AML-193 (cell line): ENCODE measurements at places on chromosomes 7 and 10.

- no peak for DNase-seq
These were observed 74.2 kb downstream of the JAZF1 start for GRCh38 chr7:28106321-28106829.

DNA sequence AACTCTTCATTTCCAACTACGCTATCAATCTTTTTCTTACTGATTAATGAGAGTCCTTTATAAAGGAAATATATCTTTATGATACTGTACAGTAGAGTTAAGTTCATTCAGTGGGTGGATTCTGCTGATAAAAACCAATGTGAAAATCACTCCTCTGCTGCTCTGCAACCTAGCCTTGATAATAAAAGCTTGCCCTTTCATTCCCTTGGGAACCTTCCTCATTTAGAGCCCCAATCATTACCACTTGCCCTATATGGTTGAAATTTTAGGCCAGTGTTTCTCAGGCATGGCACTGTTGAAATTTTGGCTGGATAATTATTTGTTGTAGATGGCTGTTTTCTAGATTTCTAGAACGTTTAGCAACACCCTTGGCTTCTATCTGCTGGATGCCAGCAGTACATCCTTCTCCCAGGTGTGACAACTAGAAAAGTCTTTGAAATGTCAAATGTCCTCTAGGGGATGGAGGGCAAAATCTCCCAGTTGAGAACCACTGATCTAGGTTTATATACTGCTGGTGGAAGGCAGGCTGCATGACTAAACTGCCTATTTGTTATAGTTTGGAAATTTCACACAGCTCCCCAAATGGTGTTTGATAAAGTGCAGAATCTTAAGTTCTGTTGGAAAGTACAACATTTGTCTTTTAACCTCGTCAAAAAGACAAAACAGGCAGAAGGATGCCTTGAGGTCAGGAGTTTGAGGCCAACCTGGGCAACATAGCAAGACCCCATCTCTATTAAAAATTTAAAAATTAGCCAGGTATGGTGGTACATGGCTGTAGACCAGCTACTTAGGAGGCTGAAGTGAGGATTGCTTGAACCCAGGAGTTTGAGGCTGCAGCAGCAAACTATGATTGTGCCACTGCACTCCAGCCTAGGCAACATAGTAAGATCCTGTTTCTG, 8.9 kb upstream of the SIRT1 start:
- DNase-seq, result no peak

- DNase-seq, result no peak
These were observed 99.5 kb downstream of the HTR5A start for GRCh38 chr7:155169498-155170065.

GRCh38 chr7:133081599-133082389, at the start of gene CHCHD3:
Gene CHCHD3 (minus strand): TSS chr7:133082090. CDS start chr7:133081937, 153 bp downstream.
- peak; percentile 95 for DNase-seq

DNA sequence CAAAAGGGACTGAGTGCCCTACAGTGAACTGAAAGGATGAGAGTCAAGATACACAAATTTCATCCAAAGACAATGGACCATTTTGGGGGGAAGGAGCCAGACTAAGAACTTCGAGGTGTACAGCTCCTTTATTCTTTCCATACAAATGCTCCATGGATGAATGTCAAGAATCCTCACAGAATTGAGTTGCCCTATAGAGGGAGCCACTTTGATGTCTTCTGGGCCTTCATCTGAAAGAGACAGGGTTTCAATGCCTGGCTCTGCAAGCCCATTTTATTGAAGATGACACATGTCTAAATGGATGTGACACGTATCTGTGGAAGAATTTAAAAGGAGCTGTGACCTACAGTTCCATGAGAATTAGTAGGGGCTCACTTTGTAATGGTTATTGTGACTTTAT, 32.0 kb upstream of the NRG3 start:
- DNase-seq, result no peak

- DNase-seq, result no peak
These were observed 307.8 kb downstream of the GPR37 start for GRCh38 chr7:124457841-124458240.

DNA sequence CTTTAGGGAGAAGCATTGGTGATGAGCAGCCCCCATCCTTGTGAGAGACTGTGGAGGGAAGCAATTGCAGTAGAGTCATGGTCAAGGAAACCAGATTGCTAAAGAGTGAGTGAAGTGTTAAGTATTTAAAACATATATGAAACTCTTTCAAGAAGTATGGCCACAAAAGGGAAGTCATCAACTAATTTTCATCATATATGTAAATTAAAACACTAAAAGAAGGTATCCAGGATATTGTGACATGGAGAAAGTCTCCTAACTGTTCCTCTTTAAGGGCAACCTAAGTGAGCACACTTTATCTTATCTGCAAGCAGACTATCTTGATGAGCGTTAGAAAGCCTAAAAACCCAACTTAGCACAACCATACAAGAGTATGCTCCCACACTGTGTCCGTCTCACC, 69.7 kb downstream of the CD36 start:
- peak; percentile 96 for DNase-seq

- DNase-seq, result no peak
These were observed 62.4 kb downstream of the NRP1 start for GRCh38 chr10:33271969-33272583.

GRCh38 chr10:99920901-99921300, 88.8 kb downstream of the DNMBP start:
- no peak for DNase-seq

GRCh38 chr10:114970515-114970914, 32.5 kb downstream of the TRUB1 start:
- no peak for DNase-seq

- no peak for DNase-seq
These were observed 17.5 kb downstream of the ZNF138 start for GRCh38 chr7:64811767-64812166.

GRCh38 chr10:13018171-13018570, 16.7 kb upstream of the CCDC3 start:
- no peak for DNase-seq

DNA sequence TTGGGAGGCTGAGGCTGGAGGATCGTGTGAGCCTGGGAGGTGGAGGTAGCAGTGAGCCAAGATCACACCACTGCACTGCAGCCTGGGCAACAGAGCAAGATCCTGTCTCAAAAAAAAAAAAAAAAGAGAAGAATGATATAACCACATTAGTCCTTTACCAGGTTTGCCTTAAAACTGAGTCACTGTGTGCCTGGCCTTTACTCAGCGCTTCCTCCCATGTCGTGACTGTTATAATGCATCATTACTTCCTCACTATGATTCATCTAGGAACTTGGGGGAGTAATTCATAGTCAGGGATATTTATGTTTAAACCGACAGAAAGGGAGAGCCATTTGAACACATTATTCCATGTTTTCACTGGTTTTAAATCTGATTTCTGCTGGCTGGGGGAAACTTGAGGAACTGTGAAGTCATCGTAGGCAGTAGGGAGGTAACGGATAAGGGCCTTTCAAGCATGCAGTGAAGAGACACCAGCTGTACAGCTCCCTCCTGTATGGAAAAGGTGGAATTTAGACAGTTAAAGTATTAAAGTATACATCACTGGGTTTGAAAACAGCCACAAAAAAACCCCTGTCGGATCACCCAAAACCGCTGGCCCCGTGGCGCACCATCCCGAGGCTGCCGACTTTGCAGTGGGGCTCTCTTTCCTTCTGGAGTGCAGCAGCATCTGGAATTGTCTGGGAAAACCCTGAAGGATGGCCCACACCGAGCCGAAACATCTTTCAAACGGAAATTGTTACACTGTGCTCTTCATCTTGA, 119.8 kb downstream of the NKX6-2 start:
- peak; percentile 49 for DNase-seq

DNA sequence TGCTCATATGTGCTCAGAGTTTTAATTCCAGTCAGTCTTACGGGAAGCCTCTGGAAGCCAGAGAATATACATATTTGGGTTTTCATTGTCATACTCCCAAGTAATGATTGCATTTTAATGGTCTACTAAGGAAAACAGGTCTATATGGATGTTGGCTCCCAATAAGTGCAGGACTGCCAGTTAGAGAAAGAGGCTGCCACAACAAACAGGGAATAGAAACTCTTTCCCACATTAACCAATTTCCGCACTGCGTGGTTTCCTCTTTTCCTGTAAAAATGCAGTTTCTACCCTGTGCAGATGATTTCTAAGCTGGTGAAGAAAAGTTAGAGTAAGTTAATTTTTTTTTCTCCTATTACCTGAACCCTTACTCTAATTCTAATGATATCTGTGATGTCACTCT, 78.2 kb downstream of the CCSER2 start:
- DNase-seq, result no peak

DNA sequence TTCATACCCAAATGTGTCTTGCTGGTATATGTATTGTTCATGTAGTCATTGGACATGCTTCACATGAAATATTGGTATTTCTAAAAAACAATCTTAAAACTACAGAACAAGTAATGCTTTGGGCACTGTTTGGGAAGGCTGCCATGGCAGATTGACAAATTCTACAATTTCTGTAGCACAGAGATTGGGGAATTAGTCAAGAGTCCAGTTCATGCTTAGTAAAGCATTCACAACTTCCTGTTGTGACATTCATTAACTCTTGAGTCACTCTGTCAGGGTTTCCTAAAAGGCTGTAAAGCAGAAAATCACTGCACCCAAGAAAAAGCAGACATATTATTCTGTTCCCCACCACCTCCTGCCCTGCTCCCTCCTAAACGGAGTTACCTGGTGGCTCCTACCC, 398.9 kb downstream of the PHTF2 start:
- peak; percentile 1 for DNase-seq

GRCh38 chr7:29955799-29956486, 33.7 kb downstream of the SCRN1 start:
- peak; percentile 45 for DNase-seq

DNA sequence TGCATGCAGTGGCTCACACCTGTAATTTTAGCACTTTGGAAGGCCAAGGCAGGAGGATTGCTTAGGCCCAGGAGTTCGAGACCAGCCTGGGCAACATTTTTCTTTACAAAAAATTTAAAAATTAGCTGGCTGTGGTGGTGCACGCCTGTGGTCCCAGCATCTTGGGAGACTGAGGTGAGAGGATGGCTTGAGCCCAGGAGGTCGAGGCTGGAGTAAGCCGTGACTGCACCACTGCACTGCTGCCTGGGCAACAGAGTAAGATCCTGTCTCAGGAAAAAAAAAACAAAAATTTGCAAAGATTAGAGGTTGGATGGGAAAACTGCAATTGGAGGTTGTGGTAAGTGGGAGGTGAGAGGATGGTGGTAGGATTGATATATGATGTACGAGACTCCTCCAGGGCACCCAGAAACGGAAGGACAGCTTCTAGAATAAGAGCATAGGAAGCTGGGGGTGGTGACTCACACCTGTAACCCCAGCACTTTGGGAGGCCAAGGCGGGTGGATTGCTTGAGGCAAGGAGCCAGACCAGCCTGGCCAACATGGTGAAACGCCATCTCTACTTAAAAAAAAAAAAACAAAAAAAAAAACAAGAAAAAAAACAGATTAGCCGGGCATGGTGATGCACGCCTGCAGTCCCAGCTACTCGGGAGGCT, 19.1 kb upstream of the PARP12 start:
- no peak for DNase-seq

GRCh38 chr7:131364767-131365344, 37.2 kb downstream of the MKLN1 start:
- DNase-seq, result no peak
